Stimulated activated CD8-positive, alpha-beta memory T cell treated with anti-CD3 and anti-CD28 coated beads, Interleukin-2, amount 100 ng/mL, for 1 hour (primary cell): ENCODE measurements at places on chromosomes 11 and 22.

GRCh38 chr22:48821727-48822126, 1005.9 kb downstream of the BRD1 start:
- no peak for DNase-seq

GRCh38 chr11:68090706-68091105, 30.5 kb downstream of the CHKA start:
- no peak for DNase-seq

DNA sequence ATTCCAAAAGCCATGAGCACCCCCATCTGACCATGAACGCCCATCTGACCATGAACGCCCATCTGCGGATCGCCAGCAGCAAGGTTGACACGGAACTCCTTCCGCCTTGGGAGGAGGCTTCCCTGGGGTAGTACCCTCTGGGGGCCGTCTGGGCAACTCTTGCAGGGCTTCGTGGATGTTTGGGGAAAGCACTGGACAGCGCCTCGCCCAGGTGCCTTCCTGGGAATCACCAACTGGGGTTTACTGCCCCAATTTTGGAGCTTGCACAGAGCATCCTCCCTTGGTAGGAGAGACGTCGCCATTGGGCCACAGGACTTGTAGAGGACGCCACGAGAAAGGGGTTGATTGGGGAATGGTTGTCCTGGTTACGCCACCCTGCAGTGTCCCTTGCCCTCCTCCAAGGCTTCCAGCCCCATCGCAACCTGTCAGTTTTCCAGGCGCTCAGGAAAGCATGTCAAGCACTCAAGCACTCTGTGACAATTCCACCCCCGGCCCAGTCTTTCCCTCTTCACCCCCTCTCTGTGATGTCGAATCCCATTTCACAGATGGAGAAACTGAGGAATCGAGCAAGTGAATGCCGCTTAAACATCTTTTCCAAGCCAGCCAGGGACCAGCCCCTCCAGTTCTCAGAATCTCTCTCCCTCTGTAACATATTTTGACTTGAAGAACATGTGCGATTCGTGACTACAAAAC, 914 bp upstream of the PRDM11 start:
- DNase-seq: no peak

GRCh38 chr11:131910523-131911387, 540.3 kb downstream of the NTM start:
- DNase-seq: no peak

GRCh38 chr22:39474351-39475111, 17.7 kb downstream of the MGAT3 start:
- no peak for DNase-seq

DNA sequence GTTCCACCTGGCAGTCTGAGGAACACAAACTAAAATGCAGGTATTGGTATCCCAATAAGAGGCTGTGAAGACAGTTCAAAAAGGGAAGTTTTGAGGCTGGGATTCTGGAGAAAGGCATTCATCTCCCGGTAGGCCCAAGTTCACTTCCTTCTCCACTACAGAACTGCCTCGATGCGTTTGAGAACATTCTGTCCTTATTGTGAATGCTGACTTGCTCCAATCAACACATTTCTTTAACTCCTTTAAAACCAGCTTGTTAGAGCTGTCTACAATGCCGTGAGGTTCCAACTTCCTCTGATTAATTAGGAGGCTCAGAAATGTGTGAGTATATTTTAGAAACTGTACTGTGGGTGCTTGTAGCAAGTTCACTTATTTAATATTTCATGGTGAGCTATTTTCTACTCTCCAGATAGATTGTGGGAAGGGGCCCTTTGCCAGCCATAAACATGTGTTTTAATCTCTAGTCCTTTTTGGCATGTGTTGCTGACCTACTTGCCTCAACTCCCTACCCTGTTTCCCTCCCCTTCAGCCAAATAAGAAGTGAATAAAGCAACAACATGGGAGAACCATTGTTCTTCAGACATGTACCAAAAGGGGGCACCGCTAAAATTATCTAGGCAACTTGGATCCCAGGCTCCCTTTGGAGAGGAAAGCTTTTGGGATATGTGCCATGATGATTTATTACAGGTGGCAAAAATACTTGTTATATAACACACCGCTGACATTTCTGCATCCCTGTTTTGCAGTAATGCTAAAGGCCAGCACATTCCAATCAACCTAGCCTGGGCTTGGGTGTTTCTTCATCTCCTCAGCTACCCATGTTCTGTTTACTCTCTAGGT, 245.6 kb downstream of the BLID start:
- DNase-seq: no peak

DNA sequence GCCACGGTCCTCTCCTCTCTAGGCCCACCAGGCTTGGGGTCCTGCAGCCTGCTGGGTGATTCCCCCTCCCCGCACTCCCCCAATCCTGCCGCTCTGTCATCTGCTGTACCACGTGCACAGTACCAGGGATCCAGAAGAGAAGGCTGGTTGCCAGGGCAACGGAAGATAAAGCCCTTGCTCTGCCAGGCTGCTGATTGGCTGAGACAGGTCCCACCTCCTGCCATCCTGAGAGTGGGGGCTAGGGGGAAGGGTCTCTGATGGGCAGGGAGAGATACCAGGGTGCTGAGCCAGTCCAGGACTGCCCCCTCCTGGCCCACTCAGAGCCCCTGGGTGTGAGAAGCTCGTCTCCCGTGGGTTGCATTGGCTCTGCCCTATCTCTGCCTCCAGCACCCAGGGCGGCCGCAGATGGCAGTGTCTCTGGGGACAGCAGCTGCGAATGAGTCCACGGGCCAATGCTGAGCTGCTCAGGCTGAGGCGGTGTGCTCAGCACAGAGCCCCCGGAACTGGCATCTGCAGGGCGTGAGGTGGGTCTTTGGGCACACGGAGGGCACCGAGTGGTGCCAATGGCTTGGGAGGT, at the start of gene SMIM45:
Gene SMIM45, plus strand, starts transcription at position 253 of the 577 bp plus-strand sequence.
- no peak for DNase-seq

DNA sequence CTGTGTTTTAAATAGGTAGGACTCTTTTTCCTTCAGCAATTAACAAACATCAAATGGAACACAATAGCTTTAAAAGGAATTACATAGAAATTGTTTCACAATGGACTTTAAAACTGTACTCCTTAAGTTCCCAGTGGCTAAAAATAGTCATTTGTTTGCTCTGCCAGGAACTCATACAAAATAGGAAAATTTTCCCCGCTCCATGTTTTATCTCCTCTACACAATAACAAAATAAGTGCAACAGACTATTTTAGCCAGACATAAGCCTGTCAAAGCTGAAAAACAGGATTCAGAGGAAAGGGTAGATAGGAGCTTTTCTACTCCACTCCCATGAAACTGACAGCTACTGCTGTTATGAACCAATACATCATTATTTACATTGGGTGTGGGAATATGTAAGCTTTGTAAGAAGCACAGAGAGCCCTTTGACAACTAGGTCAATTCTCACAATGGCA, 90.1 kb downstream of the STK33 start:
- no peak for DNase-seq

- DNase-seq: no peak
Observed at GRCh38 chr11:12212821-12213185, 102.4 kb downstream of the MICAL2 start.

DNA sequence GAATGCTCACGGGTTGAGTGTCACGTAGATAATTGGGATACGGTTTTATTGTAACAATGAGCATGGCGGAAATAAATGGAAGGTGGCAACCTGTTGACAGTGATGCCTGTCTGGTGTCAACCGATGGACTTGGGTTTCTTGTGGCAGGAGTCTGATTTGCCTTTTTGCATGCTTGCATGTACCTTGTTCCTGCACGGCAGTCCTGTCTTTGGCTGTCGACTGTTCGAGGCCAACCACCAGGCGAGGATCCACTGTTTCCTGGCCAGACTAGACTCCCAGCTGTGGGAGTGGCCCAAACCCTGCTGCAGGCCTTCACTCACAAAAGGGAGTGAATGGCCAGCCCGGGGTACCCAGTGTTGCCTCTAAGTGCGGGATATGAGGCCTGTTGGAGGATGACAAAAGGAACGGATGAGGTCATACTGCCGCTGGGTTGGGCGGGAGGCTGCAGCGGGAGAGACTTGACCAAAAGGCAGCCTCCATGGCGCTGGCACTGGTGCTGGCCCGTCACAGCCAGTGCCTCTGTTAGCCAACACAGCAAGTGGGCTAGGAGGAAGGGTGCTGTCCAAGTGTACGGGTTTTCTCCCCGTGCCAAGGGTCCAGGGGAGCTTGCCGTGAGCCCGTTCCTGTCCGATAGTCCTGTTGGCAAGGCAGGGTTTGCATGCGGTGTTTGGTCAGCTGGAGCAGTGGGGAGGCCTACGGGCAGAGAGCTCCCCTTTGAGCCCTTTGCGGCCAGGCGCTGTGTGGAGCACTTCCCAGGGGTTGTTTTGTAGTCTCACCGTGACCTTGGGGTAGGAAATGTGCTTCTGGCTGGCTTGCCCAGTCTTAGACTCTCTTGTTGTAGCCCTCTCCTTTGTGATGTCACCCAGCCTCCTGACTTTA, 974 bp downstream of the DGCR8 start:
- no peak for DNase-seq

DNA sequence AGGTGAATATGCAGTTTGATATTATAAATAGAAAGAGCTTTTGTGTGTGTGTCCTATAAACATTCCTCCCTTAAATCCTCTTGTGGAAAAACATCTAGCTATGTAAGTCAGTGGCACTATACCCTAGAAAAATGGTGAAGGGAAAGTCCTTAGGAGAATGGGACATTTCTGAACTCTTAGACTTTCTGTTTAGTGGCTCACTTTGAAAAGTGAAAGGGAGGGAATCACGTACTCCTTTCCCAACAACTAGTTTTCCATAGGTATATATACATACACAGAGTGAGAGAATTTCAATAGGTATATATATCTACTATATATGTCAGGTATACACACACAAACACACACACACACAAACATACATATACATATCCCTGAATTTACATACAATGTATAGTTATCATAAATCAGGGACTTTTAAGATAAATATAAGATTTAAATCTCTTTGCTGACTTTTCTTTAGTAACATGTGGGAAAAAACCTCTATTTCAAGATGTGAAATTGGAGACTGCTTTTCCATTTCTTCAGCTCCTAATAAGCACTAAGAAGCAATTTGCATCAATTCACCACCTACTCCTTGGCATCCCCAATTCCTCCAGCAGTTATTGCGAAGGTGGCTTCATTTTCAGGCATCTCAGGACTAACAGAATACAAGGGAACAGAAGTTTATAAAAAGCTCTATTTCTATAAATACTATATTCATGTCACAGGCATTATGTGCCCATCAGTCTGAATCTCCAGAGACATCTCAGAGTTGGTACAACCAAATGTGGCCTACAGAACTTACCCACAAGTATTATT, 13.5 kb upstream of the DDX17 start:
- DNase-seq: no peak

DNA sequence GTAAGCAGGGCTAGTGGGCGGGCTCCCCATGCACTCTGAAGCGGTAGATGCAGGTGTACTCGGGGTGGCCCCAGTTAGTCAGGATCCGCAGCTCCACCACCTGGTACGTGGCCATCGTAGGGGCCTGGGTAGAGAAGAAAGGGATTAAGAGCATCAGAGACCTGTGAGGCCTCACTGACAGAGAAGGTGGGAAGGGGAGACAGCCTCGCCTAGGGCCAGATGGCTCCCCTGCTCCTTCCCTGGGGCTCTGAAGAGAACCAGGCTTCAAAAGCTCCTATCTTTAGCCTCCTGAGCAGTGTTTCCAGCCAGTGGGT, 19.6 kb downstream of the SUN2 start:
- no peak for DNase-seq

DNA sequence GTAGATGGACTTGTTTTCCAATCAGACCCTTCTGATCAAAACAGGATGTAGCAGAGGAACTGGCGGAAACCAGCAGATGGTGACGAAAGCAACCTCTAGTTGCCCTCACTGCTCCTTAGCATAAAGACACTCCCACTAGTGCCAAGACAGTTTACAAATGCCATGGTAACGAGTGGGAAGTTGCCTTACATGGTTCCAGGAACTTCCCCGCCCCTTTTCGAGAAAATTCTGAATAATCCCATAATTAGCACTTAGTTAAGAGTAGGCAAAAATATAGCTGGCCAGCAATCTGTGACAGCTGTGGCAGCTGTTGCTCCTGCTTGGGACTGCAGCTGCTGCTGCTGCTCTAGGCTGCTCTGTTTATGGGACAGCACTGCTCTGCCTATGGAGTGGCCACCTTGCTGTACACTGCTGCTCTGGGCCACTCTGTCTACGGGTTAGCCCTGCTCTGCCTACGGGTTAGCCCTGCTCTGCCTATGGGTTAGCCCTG, 33.4 kb upstream of the SORL1 start:
- no peak for DNase-seq

GRCh38 chr11:30488304-30488998, 97.7 kb downstream of the MPPED2 start:
- DNase-seq: no peak

DNA sequence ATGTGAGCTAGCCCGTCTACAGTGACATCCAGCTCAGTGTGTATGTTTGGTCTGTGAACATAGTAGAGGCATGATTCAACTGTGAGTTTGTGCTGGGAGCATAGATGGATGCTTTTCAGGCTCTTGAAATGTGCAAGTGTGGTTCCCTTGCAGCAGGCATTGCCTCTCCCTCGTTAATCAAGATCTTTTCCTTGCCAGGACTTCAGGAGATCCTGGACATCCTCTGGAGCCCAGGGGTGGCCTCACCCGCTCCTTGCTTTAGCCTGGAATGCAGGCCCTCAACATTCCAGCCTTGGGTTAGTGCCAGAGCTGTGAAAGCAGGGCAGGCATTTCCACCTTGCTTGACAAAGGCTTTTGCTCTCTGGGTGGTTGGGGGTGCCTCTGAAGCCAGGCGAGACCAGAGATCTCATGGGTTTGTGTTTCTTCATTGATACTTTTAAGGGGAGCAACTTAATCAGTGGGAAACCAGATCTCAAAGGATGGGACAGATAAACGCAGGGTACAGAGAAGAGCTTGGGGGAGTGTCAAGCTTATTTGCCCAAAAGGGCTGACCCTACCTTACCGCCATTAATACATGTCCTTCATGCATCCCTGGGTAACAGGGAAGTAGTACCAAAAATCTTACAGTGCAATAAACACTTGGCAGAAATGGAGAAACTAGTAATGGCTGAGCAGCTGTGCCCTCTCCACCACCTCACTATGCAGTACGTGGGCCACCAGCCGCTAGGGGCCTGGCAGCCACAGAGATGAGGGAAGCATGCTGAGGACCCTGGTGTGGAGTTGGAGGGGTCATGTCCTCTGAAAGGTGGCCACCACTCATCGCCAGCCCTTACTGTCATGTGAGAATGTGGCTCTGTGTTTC, 72.1 kb downstream of the PTPRJ start:
- no peak for DNase-seq

DNA sequence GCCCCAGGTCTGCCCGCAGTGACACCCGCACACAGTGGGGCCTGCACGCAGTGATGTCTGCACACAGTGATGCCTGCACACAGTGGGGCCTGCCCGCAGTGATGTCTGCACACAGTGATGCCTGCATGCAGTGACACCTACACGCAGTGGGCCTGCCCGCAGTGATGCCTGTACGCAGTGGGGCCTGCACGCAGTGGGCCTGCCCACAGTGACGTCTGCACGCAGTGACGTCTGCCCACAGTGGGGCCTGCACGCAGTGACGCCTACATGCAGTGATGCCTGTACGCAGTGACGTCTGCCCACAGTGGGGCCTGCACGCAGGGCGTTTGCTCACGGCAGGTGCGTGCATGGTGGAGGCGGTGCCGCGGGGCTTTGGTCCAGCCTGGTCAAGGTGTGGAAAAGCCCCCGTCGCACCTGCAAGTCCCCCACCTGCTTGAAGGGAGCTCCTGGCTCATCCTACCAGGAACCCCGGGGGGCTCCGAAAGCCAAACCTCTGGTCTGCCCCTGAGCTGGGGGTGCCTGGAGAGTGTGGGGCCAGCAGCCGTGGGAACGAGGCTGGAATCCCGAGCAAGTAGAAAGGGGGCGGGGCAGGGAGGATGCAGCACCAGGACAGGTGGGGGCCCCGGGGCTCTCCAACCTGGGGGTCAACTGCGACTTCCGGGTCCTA, 8.9 kb upstream of the SYT8 start:
- no peak for DNase-seq

- no peak for DNase-seq
Observed at GRCh38 chr11:2175659-2176058, 4.0 kb upstream of the TH start.
